Stimulated activated CD4-positive, alpha-beta T cell treated with anti-CD3 and anti-CD28 coated beads, Interleukin-1b, Interleukin-23, amount 100 ng/mL, for 1 hour (primary cell): ENCODE measurements at places on chromosomes 1 and 21.

- DNase-seq, result no peak
These were observed 17.2 kb downstream of the KCNJ15 start for GRCh38 chr21:38273745-38274542.

DNA sequence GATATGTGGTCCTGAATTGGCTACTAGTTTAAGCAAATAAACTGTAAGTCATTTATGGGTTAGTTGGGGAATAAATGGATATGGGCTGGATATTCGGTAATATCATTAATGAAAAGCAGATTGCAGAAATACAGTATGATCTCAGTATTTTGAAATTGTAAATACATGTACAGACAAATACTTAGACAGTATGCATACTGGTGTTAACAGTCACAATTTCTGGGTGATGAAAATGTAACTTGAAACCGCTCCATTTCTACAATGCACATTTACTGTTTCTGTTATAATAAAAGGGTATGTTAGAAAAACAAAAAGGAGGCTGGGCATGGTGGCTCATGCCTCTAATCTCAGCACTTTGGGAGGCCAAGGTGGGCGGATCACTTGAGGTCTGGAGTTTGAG lies 28.0 kb downstream of the BLZF1 start:
- no peak for DNase-seq

DNA sequence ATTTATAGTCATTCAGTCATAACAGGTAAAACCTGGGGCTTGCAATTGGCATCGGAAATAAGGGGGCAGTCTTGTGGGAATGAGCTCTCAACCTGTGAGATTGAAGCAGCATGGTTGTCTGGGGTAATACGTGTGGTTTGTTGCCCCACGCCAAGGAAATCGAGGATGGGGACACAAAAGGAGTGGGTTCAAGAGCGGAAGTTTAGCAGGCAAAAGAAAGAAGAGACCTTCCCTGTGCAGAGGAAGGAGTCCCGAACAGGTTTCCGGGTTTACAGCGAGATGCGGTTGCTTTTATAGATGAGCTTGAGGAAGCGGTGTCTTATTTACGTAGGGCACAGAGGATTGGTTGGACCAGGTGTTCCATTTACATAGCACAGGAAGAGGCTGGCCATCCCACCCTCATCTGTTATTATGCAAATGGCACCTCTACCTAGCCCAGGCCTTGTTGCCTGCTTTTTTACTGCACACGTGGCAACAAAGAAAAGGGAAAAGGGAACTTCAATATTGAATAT lies 37.3 kb downstream of the IFNAR1 start:
- DNase-seq, result peak; percentile 31

- no peak for DNase-seq
These were observed 52.0 kb upstream of the KCNA3 start for GRCh38 chr1:110726755-110727154.

- DNase-seq, result no peak
These were observed 9.1 kb upstream of the IRF2BP2 start for GRCh38 chr1:234619071-234619480.

DNA sequence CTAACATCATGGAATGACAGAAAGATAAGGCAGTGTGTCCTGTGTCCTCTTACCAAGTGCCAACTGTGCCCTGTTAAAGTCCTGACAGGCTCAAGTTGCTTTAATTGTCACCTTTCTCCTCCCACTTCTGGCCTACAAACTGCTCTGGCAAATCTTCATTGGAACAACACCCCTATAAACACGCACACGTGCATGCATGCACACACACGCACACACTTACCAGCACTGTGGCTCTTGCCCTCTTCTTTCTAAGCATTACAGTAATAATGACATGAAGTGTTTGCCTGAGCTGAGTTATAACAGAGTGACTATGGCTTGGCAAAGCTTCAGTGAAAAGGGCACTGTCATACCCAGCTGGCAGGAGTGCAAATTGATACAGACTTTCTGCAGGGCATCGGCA lies 82.3 kb upstream of the SYT6 start:
- DNase-seq, result no peak

DNA sequence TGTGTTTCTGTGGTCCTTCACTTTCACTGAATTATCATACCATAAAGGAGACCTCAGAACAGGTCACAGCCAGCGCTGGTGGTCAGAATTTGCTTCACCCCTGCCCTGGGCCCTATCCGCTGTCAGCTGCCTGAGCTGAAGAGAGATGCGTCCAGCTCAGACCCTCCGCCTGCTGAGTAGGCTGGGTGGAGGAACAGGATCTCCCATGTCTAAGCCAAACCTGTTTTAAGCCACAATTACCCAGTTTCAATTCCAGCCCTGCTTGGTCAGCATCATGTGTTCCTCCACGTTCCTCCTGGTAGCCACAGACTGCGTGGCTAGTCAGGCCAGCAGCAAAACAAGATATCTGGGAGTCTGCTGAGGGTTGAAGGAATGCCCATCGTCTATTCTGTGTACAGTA lies 13.5 kb upstream of the BGLAP start:
- no peak for DNase-seq

DNA sequence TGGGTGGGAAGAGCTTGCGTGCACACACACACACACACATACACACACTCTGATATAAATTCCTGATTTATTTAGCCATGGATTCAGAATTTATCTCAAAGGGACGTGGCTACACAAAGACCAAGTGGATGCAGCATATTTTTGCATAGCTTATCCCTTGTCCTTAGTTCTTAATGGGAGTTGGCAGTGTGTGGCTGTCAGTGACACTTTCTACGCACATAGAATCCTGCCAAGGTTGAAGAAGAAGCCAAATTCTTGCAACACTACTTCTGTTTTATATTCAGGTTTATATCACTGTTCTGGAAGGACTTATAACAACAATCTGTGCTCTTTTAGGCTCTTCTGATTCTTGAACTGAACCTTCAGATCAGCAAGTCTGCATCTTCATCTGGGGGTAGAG lies 292.7 kb downstream of the CAMTA1 start:
- no peak for DNase-seq

DNA sequence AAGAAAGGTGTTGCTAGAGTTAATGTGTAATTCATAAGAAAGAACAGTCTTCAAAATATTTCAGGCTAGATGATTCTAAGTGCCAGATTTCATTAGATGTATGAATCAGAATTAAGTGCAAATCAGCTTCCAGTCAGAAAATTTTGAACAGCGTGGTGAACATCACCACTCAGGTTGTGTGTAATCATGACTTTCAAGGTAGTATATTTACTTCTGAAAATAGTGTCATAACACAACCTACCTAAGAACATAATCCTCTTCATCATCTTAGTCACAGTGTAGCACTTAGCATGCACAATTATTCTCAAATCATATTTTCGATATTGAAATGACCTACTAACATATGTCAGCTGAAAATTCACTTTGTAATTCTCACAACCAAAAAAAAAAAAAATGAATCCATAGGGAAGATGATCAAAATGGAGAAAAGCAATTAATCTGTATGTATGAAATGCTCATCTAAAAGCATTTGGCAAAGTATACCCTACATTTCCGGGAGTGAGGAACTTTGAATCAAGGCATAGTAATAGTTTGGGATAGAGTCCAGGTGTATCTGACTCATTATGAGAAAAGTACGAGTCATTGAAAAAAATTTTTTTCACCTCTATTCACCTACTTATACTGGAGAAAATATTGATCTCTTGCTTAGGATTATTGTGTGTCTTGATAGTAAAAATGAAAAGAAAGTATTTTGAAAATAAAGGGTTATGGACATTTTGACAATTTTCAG lies 221.8 kb upstream of the CHRM3 start:
- no peak for DNase-seq

- no peak for DNase-seq
These were observed 38.0 kb upstream of the RWDD3 start for GRCh38 chr1:95196017-95196416.

GRCh38 chr1:221180704-221181368 lies 301.6 kb downstream of the HLX start:
- DNase-seq, result no peak

DNA sequence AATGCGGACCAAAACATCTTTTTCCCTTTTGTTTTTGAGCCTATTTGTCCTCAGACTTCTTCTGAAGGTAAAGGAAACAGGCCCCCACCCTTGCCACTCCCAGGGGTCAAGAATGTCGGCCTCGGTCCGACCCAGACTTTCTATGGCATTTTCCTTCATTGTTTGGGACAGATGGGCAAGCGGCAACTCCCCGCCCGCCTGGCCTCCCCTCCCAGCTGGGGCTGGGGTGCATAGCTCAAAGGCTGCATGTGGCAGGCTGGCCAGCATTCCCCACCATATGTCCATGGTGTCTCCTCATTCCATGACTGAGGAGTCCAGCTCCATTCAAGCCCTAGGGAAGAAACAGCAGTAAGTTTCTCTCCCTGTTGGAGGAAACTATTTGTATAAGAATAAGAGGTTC lies 29.4 kb upstream of the TSPEAR start:
- no peak for DNase-seq

DNA sequence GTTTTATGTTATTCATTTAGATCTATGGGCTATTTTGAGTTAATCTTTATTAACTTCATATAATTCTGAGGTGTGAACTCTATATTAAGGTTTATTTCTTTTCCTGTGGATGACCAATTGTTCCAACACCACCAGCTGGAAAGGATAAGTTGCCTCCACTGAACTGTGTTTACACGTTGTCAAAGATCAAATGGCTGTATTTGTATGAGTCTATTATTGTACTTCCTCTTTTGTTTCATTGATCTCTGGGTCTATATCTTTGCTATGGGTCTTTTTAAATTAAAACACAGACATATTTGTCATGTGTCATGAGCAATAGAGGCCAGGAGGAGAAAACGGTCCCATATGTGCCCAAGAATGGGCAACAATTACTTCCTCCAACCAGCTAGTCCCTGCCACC lies 5.2 kb upstream of the MAB21L3 start:
- no peak for DNase-seq

GRCh38 chr1:213681788-213682340 lies 305.9 kb upstream of the PROX1 start:
- DNase-seq, result no peak

GRCh38 chr1:21904704-21905520 lies 32.2 kb downstream of the HSPG2 start:
- no peak for DNase-seq

DNA sequence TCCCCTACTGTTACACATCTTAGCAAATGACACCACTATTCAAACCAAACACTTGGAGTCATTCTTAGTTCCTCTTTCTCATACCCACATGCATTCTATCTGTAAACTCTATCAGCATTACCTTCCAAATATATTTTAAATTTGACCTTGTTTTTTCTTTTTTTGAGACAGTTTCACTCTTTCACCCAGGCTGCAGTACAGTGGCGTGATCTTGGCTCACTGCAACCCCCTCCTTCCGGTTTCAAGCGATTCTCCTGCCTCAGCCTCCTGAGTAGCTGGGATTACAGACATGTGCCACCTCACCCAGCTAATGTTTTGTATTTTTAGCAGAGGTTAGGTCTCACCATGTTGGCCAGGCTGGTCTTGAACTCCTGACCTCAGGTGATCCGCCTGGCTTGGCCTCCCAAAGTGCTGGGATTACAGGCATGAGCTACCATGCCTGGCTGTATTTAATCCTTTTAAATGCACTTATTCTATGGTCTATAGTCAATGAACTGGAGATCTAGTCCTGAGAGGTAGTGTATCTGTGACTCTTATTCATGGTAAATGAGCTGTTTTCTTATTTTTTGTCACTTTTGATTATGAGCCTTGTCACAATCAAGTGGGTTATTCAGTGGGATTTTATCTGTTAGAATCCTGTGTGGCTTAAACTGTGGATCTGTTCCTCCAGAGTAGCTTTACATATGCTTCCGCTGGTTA lies 73.1 kb downstream of the GATAD2B start:
- DNase-seq, result no peak

DNA sequence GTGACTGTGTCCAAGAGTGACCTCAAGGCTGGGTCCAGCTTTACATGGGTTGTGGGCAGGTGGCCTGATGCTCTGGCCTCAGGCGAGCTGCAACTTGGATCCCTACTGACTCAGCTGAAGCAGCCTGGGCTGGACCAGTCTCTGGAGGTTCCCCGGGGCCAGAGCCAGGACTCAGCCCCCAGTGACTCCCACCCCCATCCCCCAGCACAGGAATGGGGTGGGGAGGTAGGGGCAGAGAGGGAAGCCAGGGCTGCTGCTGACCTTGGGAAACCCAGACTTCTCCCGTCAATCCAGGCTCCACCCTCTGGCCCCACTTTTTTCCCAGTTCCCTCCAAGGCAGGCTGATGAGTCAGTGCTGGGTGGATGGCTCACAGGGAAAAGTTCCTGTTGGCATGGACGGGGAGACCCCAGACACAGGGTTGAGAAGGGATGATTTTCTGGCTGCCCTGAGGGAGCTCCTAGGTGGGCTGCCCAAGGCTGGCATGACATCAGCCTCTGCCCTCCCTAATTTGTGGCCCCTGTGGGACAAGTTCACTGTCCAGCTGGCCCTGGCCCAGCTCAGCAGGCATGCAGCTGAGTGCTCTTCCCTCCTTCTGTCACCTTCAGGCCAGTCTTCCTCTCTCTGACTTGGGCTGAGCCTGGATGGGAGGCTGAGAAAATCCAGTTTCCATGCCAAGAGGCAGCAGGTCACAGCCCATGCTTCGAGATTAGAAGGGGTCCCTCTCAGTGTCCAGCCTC lies 2.2 kb downstream of the ZC3H12A start:
- DNase-seq, result no peak

- no peak for DNase-seq
These were observed 1.3 kb downstream of the USP1 start for GRCh38 chr1:62438163-62438562.

DNA sequence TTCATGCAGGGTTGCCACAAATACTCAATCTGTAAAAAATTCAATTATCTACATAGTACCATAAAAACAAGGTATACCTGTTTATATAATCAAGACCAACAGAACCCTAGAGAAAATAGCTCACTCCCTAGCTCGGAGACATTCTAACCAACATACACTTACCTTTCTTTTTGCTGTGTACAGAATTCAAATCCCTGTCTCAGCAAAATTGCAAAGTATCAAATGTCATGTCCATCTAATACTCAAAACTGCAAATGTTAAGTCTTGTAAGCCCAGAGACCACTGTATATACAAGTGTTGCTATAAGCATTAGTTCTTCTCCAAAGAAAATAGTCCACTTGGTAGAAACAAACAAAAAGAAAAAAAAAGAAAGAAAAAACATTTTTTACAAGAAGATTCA lies 16.2 kb upstream of the SELE start:
- no peak for DNase-seq

DNA sequence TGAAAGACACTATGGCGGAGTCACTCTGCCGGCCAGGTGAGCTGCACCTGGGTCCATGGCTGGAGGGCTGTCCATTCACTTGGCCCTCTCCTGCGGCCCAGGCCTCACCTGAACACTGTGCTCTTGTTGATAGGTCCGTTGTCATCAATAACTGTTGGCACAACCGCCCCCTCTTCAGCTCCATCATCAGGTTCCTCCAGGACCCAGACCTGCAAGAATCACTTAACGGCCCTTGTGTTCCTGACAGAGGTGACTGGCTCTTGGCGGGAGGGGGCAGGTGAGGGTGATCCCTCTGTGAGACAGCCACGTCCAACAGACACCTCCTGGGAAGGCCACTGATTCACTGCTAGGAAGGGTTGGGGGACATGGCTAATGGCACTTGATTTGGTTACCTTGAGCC lies 54.9 kb downstream of the INAVA start:
- no peak for DNase-seq

GRCh38 chr1:178690496-178690895 lies 34.5 kb upstream of the RALGPS2 start:
- no peak for DNase-seq
